Right renal pelvis (tissue), 4 donors: ENCODE measurements at places on chromosomes 1 and 21. TPM values are rescaled to one million over a fixed set of nuclear protein-coding genes. Genes with fewer than 3 reads are reported as not detected.
A peak's percentile ranks its signal among the peaks of the same experiment; 100 is the strongest.

Gene TRPM2
- polyA plus RNA-seq = 0.55 TPM

Gene PIP5K1A
- 69.7 TPM for polyA plus RNA-seq

DNA sequence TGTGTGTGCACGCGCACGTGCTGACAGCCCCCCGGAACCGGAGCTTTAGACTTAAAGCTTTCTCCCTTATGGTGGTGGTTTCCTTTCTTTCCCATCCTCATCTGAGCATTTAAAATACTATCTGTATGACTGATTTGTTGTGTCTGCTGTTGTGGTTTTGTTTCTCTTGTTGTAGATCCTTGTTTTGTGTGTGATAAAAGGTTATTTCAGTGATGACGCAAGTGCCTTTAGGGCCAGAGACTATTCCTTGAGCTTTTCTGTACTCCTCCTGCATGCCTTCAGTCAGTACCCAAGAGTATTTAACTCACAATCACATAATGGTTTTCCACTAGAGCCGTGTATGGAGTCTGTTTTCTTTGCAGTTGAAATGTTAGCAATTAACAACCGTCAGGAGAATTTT is 45.4 kb downstream of the LCA5L start:
- no peak for DNase-seq

DNA sequence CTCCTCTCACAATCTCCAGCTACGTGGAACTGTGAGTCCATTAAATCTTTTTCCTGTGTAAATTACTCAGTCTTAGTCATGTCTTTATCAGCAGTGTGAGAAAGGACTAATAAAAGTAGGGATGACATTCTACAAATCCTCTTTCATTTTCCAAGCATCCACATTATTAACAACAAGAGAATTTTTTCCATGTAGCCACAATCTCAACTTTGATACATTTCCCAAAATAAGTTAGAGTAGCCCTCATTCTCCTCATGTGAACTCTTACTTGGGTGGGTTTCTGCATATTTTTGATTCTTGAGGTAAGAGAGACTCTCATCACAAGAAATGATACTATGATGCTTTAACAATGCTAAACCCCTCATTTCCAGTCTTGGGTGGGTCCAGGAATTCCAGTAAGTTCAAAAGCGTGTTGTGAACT is 52.8 kb downstream of the TNFSF18 start:
- no peak for DNase-seq

DNA sequence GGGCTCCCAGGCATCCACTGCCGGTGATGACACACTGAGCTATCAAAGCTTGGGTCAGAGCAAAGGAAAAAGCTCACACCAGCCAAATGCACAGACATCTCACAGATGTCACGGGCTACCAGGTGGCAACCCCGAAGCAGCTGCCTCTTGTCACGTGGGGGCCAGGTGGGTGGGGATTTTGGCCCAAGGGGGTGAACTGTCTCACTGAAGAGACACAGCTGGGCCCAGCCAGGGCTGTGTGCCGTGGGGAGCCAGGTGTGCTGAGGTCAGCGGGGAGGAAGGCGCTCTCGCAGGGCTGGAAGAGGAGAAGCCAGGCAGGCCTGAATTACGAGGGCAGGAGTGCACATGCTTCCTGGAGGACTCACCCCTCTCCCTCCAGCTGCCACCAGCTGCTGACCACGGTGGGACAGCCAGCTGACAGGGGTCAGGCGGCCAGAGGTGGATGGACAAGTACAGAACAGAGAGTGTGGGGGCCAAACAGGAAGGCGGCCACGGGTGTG is 32.4 kb downstream of the KCNN3 start:
- DNase-seq = peak; percentile 63
